Natural killer cell treated with Interleukin-12 subunit alpha and Interleukin-12 subunit beta and Interleukin-15 and Interleukin-18, amount 100 ng/mL, for 72 hours (primary cell): ENCODE measurements at places on chromosomes 3 and 15. TPM values are rescaled to one million over a fixed set of nuclear protein-coding genes. Genes with fewer than 3 reads are reported as not detected.

GADL1 gene
- total RNA-seq, result not detected

FBXO45 gene
- total RNA-seq, result 17.7 TPM

CCR3 gene
- total RNA-seq, result 4.3 TPM

CCDC14 gene
- 30.3 TPM for total RNA-seq

CLDN16 gene
- total RNA-seq, result not detected

AAGAB gene
- total RNA-seq, result 50.5 TPM

B3GNT5 gene
- 0.36 TPM for total RNA-seq

CXCR6 gene
- 5.3 TPM for total RNA-seq

CCR9 gene
- total RNA-seq, result not detected

CD96 gene
- 168 TPM for total RNA-seq

MYL3 gene
- not detected for total RNA-seq

LAMB2 gene
- total RNA-seq, result not detected

DNA sequence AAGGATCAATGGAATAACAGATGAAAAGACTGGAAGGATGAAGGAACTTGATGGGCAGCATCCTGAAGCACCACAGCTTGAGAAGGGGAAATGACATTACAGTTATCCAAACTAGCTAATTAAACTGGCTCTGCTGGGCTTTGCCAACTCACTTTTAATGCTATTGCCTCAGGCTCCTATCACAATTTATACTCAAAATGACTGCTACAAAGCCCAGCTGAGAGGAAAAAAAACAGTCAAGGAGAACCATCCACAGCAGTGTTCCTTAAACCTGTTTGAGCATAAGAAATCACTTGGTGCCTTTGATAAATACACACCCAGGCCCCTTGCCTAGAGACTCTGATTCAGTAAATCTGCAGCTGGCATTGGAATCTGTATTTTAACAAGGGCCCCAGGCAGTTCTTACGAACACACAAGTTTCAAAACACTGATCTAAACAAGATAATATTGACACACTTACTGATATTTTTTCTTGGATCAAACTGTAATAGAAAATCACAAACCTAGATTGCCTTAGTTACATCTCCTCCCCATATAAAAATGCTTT, 85.8 kb downstream of the MB21D2 start:
- no peak for DNase-seq

DNA sequence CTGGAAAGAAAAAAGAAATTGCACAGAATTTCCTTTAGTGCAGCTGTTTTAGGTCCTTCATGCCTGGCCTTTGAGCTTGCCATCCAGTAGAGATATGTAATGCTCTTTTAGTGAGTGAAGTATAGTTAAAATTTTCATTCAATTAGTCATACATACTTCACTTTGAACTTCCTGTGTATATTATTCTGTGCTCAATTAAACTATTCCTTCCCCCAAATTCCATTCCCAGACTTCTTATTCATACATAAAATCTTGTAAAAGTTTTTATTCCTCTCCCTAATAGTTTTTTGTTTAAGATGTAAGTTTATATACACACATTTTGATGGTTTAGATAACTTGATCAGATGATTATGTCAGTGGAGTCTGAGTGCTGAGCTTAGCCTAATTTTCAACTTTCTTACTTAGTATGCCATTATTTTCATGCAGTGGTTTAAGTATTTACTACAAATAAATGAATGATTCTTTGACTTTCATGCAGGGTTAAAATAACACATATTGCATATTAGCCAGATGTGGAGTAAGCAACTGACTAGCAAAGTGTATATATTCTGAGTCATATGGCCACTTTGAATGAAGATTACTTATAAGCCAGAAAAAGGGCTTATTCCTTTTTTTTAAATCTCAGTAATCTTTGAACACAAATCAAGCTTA, 42.5 kb upstream of the ABHD10 start:
- no peak for DNase-seq

GRCh38 chr3:26627080-26627479, 4.5 kb downstream of the LRRC3B start:
- no peak for DNase-seq

- no peak for DNase-seq
These were observed 15.2 kb upstream of the MME start for GRCh38 chr3:155064920-155065319.

- no peak for DNase-seq
These were observed 4.5 kb downstream of the CILP start for GRCh38 chr15:65206750-65207149.

GRCh38 chr15:49135911-49136310, 19.5 kb downstream of the COPS2 start:
- DNase-seq, result no peak

DNA sequence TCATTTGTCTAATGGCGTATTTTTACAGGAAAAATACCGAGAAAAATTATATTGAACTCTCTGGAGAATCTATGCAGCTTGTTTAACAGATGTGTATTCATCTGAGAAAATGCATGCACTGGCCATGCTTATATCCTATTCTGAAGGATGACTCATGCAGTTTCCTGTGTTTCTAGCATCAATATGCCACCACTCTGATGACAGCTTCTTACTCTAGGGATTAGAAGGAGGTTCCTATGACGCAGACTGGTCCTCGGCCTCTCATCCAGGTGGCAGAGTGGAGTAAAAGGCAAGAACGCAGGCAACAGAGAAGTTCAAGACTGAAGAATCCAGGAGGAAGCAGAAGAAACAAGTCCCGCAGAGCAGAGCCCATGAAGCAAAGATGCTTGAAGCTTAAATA, 910.0 kb upstream of the ROBO1 start:
- no peak for DNase-seq

GRCh38 chr15:82613747-82614146, 33.4 kb downstream of the CPEB1 start:
- no peak for DNase-seq

DNA sequence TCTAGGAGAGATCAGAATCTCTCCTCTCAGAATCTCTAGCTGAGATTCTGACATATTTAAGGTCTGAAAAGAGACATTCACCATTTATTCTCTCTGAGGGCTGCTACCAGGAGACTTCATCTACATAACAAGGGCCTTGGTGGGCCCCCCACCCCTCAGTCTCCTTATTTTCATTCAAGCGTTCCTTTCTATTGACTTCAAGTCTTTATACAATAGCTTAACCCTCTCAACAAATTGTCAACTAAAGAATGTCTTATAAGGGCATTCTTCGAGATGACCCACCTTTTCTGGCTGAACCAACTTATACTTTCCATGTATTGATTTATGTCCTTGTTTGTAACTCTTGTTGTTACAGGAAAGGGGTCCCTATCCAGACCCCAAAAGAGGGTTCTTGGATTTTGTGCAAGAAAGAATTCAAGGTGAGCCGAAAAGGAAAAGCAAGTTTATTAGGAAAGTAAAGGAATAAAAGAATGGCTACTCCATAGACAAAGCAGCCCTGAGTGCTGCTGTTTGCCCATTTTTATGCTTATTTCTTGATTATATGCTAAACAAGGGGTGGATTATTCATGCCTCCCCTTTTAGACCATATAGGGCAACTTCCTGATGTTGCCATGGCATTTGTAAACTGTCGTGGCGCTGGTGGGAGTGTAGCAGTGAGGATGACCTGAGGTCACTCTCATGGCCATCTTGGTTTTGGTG, 209.5 kb upstream of the ALCAM start:
- DNase-seq, result no peak

- no peak for DNase-seq
These were observed 198.4 kb upstream of the LRRN1 start for GRCh38 chr3:3600665-3601340.

DNA sequence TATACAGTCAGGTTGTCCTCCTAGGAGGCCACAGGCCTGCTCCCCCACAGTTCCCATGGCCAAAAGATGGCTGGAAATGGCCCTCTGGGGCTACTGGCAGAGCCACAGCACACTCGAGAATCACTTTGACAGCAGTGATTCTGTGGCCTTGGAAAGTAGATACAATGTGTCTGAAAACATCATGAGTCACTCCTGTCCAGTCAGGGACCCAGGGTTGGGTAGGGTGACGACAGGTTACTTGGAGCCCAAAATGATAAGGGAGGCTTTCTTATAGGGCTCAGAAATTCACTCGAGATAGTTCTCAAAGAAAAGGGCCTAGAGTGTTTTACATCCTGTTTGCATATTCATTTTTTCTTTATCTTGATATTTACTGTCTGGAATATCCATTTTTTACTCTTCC, 24.3 kb downstream of the MRPS25 start:
- no peak for DNase-seq

GRCh38 chr3:169475978-169476698, 187.4 kb downstream of the MECOM start:
- DNase-seq, result no peak

DNA sequence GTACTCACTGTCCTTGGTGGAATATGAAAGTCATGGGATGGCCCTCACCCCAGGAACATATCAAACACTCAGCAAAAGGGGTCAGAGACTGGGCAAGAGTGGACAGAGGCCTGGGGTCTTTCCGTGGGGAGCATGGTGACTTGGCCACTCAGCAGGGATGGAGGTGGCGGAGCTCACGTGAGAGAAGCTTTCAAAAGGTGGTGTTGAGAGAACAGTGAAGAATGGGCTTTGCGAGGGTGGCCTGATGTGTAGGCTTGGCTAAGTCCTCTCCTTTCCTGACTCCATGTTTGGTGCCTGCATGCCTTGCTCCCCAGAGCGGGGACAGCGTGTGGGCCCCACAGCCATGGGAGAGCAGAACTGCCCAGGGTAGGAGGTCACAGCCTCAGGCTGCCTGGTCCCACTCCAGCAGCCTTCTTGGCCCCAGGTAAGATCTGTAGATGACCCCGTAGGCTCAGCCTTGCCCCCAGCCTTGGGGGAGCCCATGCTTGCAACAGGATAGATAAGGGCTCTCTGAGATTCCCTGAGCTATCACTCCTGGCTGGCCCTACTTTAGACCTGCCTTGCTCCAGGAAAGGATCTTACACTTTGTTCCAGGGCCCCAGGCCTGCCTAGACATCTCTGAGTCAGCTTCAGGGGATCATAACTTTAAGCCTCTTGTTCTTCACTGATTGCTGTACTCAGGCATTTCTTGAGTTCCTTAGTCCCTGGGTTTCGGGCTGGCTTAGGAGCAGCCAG, 17.0 kb downstream of the RPLP1 start:
- no peak for DNase-seq

- no peak for DNase-seq
These were observed 79.7 kb upstream of the GOLGA8B start for GRCh38 chr15:34663101-34663500.

DNA sequence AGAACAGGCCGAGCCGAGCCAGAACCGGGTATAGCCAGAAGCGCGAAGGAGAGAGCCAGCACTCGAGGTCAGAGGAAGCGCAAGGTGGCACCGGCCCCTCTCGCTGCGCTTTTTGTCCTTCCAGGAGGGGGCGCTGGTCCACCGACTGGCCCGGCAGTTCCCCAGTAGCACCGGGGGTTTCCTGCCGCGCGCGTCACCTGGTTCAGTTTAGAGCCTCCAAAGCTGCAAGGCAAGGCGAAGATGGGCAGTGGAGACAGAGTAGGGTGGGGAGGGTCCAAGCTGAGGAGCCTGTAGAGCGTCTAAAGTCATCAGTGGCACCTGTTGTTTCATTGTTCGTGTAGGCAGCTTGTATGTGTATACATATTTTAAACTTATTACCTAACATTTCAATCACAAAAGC, 7.6 kb upstream of the NR2E3 start:
- DNase-seq, result no peak

GRCh38 chr3:197117114-197117513, 87.5 kb upstream of the MELTF start:
- no peak for DNase-seq

DNA sequence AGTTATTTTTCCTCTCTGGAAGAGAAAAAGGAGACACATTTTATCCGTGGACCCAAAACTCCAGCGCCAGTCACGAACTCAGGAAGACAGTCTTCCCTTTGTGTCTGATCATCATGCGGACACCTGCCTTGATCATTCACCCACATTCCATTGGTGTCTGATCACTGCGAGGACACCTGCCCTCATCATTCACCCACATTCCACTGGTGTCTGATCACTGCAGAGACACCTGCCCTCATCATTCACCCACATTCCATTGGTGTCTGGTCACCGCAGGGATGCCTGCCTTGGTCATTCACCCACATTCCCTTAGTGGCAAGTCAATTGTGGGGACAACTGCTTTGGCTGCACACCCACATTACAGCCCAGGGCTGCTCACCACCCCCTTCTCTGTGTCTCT, 148.9 kb downstream of the ROBO1 start:
- DNase-seq, result no peak

DNA sequence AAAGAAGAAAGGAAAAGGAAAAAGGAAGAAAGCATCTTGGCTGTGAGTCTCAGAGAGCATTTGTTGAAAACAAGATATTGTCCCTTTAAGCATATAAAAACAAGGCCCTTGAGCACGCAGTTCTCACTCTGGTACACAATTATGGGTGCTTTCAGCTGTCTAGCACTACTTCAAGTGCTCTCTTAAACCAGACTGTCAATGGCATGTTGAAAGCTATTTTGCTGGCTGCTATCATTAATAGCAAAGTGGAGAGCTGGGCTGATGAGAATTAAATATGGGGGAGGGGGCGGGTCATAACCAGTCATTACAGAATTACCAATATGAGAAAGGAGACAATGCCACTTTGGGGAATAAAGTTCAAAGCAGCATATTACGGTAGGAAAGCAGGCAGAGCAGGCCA, 9.3 kb downstream of the TLE3 start:
- DNase-seq, result no peak

GRCh38 chr3:23553353-23553752, 252.4 kb upstream of the UBE2E1 start:
- no peak for DNase-seq

- no peak for DNase-seq
These were observed 120.9 kb downstream of the SAMMSON start for GRCh38 chr3:70120357-70120966.
